ENCODE measurements at places on chromosomes 4 and X.

GRCh38 chrX:53065104-53065503 is 16.5 kb downstream of the GPR173 start:
- no peak for DNase-seq

DNA sequence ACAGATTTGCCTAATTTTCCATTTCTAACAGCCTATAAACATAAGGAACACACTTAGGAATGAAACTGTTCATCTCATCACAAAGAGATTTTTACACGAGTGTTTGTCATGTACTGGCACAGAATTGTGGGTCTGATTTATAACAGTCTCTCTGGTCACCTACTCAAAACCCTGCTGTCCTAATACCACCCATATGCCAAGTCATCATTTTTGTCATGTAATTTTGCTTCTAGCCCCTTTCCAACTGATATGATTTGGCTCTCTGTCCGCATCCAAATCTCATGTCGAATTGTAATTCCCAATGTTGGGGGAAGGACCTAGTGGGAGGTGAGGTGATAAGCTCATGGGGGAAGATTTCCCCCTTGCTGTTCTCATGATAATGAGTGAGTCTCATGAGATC is 284.1 kb upstream of the SLITRK2 start:
- no peak for DNase-seq

GRCh38 chrX:16138108-16138427 is 14.7 kb downstream of the GRPR start:
- DNase-seq: no peak

DNA sequence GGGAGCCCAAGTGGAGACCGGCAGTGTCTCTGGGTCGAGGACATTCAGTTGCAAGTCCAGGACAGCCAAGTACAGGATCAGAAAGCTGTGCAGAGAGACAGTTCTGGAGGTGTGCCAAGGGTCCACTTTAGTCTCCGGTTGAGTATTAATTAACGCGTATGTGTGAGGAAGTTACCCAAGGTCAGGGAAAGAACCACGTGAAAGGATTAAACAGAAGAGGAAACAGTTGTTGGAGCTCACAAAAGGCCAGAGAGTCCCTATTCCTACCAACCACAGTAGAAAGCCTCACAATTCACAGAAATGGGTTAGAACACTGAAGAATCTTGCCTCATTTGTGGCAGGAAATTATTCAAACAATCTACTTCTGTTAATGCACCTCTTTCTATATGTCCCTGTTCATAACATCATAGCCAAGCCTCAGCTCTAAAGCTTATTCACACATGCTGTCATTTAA is 17.9 kb upstream of the NSUN7 start:
- no peak for DNase-seq

GRCh38 chr4:1554876-1555265 is 129.2 kb downstream of the FAM53A start:
- DNase-seq: no peak

GRCh38 chr4:104128031-104128849 is 366.5 kb downstream of the CXXC4 start:
- no peak for DNase-seq

DNA sequence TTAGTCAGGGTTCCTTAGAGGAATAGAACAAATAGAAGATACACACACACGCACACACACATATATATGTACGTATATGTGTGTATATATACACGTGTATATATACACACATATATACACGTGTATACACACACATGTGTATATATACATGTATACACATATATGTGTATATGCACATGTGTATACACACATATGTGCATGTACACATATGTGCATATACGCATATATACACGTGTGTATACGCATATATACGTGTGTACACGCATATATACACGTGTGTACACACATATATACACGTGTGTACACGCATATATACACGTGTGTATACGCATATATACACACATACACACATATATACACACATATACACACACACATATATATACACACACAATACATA is 41.5 kb downstream of the ASMT start:
- DNase-seq: no peak

GRCh38 chr4:101418055-101418454 is 70.7 kb upstream of the PPP3CA start:
- peak; percentile 39 for DNase-seq

- no peak for DNase-seq
Measured at GRCh38 chr4:25223802-25224375, 9.9 kb upstream of the PI4K2B start.

GRCh38 chrX:101485212-101485949 is at the start of gene ARMCX4:
ARMCX4 (plus strand) TSS chrX:101485456; CDS start chrX:101488590, 3,134 bp downstream.
- DNase-seq: no peak

DNA sequence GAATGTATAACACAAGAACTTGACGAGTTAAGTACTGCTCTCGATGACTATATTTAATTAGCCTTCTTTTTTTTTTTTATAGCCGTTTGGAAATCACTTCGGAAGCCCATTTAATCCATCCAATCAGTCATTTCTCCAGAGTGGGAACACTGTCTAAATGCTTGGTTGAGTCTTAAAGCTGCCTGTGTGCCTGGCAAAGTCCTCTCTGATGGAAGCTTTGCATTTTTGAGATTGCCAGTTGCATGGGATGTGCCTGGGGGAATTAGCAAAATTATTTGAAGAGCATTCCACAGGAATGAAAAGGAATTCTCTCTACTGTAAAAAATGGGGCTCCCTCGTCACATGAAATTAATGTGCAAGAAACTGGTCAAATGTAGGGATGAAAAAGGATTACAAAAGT is 398.8 kb upstream of the RPS6KA3 start:
- no peak for DNase-seq

- no peak for DNase-seq
Measured at GRCh38 chrX:9127986-9128385, 94.1 kb upstream of the FAM9B start.

- no peak for DNase-seq
Measured at GRCh38 chrX:129523079-129523911, at the start of gene SMARCA1. SMARCA1 (minus strand) TSS chrX:129523490; CDS start chrX:129523370, 120 bp downstream.

DNA sequence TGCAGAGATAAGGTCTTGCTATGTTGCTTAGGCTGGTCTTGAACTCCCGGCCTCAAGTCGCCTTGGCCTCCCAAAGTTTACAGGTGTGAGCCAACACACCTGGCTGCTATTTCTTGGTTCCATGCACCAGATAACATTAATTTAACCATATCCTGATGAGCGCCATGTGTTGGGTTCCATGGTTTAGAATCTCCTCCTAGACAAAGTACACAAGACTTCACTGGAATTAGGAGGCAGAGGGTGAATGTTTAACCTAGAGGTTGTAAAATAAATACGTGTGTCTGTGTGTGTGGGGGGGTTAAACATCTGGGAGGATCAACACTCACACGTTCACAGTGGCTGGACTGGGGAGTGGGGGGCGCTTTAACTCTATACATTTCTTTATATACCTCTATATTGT is 32.4 kb upstream of the SORCS2 start:
- DNase-seq: no peak

GRCh38 chrX:73850124-73851013 is 287.4 kb downstream of the CHIC1 start:
- no peak for DNase-seq

Data from NK-92 treated with Interleukin-12 subunit alpha and Interleukin-12 subunit beta, amount 100 ng/mL, for 24 hours (cell line).